ENCODE measurements at places on chromosomes 11 and 22.

- DNase-seq = no peak
These were observed 94.5 kb downstream of the ME3 start for GRCh38 chr11:86577644-86578636.

DNA sequence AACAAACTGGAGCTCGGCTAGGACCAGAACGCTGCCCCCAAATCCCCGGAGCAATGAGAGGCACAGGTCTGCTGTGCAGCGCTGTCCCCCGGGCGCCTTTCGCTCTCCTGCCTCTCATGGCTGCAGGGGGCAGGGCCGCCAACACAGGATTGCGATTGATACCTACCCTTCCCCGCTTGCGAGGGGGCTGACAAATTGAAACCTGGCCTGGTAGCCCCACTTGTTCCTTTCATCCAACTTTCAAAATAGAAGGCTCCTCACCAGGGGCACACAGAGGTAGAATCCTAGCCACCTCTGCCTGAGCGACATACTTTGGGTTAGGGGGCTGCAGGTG, 642 bp upstream of the CASTOR1 start:
- DNase-seq = no peak

GRCh38 chr11:47460571-47461235, 11.8 kb upstream of the RAPSN start:
- no peak for DNase-seq

DNA sequence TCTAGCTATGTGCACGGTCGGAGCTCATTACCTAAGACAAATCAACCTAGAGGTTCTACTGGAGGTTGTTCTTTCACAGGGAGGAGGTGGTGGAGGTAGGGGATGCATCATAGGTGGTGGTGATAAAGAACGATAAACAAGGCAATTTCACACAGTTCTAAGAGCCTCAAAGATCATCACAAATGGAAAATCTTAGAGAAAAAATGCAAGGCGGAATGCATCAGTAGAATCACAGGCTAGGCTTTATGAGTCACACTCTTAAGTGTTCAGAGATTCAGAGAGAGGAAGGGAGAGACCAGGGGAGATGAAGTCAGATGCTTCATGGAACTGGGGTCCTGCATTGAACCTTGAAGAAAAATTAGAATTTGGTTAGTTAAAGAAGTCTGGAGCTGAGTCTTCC, 58.3 kb downstream of the TMPRSS5 start:
- no peak for DNase-seq

DNA sequence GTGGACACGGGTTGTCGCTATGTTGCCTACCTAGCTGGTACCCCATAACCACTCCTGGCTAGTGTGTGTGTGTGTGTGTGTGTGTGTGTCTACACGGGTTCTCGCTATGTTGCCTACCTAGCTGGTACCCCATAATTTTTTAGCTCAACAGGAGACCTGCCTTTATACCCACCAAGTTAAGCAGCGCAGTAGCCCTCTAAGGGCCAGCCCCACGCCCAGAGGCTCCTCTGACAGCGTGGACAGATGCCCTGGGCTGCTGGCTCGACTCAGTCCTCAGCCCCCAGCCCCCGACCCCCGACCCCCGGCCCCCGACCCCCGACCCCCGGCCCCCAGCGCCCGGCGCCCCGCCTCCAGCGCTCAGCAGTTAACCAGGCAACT, 351 bp upstream of the AKIP1 start:
- no peak for DNase-seq

- no peak for DNase-seq
These were observed 15.4 kb upstream of the SOX10 start for GRCh38 chr22:37999640-38000272.

DNA sequence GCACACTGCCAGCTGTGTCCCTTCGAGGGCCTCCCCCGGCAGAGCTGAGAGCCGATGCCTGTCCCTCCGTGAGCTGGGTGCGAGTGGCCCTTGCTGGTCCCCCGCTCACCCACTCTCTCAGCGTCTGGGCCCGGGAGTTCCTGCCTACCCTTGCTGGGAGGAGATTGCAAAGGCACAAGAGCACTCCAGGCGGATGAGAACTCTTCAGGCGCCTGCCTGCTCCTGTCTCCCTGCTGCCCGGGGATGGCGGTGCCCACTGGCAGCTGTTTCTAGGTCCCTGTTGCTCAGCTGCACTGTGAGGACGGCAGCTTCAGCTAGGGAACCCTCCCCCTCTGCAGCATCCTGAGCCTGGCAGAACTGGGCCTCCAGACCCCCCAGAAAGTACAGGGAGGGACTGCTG, 61.1 kb downstream of the FLRT1 start:
- DNase-seq = no peak

GRCh38 chr11:118921121-118921928, 4.4 kb downstream of the BCL9L start:
- DNase-seq = no peak

All from activated T-cell treated with anti-CD3 and anti-CD28 coated beads for 24 hours (primary cell).